ENCODE measurements at places on chromosomes 3 and 15.

DNA sequence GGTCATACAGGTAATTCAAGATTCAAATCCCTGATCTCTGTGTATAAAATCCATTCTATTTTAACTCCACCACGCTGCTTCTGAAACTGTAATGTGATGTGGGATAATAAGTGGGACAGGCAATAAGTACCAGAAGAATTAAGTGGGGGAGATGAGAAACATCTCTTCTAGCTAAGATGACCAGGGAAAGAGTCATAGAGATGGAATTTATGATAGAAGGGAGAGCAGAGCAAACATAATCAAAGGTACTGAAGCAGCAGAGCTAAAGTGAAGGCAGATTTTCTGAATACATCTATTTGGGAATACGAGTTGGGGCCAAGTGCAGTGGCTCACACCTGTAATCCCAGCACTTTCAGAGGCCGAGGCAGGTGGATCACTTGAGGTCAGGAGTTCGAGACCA is 4.9 kb downstream of the MRPL47 start:
- DNase-seq: no peak

DNA sequence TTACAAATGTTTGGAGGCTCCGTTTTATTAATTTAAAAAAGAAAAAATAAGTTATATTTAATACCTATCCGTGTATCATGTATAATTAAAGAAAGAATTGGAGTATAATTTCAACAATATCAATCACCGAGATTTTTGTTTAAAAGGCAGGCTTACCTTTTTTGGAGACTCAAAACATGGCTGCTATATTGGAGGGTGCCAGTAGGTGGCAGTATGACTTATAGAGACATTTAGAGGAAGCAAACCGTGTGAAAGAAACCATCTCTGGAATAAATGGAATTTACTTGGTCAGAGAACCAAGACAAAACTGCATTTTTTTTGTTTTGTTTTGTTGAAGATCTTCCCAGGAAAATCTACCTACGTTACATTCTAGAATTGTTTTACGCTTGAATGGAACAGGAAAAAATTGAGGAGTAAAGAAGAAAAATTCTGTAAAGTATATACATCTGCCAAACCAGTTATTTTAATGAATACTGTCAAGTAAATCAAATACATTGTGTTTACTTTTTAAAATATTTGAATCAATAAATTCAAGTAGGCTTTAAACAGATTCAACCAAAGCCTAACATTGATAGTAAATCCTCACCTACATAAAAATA is 802.6 kb upstream of the ALCAM start:
- no peak for DNase-seq

DNA sequence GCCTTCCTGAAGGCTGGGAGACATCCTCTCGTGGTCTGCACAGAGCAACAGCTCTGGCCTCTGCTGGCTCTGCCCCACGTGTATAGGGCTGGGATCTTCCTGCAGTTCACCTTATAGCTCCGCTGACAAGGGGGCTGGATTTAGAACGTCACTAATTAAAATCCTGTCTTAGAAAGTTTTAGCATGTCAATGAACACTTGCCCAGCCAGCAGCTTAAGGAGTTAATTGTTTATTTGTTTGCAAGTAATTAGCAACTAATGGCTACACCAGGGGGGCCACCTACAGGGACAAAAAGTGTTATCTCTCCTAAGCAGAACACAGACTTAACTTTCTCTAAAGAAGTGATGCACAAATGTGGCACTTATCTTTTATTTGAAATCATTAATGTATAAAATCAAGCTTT is at the start of gene HESX1:
TSS of gene HESX1 (minus strand) at position 84 of the 403 bp plus-strand sequence. CDS start at position 24, 60 bp downstream.
- DNase-seq: no peak

DNA sequence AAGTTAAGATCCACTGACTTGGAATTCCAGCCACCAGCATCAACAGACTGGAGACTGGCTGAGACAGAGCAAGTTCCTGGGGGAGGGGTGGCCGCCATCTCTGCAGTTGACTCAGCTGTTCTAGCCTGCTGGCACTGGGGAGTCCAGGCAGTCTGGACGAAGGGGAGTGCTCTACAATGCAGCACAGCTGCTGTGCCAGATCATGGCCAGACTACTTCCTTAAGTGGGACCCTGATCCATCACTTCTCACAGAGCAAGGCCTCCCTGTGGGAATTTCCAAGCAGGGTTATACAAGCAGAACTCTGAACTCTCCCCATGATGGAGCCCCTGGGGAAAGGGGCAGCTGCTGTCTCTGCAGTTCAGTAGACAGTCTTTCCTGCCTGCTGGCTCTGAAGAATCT is 35.2 kb downstream of the PYGO1 start:
- no peak for DNase-seq

DNA sequence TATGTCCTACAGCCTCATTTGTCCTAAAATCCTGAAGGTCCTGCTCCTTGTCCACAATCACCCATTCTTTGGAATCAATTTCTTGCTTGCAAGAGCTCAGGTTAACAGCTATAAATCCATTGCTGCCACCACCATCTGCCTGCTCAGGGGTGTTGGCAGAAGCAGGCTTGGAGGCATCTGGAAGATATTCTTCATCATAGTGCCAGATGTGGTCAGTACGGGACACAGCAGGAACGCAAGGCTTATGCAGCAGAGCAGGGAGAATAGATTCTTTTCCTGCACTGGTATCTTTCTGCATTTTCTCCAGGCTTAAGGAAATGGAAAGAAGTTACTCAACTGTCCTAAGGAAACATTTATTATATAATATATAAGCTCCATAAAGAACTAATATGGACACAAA is 38.5 kb upstream of the CDAN1 start:
- no peak for DNase-seq

DNA sequence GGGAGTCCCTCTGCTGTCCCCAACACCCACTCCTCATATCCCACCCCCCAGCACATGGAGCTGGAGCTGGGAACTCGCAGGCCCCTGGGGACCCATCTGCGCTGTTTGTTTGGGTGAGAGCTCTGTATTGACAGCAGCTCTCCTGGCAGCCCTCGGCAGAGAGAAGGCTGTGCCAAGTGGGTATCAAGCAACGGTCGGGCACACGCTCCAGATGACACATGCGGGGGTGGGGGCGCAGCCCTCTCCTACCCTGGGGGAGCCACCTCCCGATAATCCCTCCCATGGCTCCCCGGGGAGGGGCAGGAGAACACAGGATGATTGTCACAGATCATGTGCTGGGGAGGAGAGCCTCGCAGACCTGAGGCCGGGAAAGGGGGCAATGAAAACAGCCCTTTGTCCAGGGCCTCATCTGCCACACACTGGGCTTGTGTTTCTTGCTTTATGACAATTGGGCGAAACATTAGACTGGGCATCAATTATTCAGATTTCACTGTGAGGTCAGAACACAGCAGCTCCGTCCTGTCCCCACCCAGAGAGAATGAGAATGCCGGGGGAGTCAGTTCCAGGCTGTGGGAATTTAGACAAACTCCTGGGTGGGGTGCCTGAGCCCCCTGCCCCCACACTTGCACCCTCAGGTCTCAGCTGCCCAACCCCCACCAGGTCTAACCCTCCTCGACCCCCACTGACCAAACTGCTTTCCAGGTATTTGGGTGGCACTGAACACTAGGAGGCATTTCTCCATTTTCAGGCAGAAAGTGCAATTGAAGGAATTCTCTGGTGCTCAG is 46.4 kb upstream of the KLF13 start:
- peak; percentile 92 for DNase-seq

DNA sequence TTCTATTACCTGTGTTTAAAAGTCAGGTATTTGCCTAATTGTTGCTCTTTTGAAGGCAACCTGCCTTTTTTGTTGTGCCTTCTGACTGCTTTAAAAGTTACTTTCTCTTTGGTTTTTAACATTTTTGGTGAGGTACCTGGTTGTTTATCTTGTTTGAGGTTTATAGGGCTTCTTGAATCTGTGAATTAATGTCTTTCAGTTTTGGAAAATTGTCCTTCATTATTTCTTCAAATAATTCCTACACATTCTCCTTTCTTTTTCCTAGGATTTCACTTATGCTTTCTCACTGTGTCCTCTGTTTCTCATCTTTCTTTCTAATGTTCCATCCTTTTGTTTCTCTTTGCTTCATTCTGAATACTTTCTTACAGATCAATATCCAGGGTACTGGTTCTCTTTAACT is 30.8 kb downstream of the HHLA2 start:
- no peak for DNase-seq

GRCh38 chr3:171712171-171712938 is 97.9 kb downstream of the PLD1 start:
- no peak for DNase-seq

GRCh38 chr3:42736081-42736480 is 33.5 kb upstream of the HHATL start:
- DNase-seq: no peak

DNA sequence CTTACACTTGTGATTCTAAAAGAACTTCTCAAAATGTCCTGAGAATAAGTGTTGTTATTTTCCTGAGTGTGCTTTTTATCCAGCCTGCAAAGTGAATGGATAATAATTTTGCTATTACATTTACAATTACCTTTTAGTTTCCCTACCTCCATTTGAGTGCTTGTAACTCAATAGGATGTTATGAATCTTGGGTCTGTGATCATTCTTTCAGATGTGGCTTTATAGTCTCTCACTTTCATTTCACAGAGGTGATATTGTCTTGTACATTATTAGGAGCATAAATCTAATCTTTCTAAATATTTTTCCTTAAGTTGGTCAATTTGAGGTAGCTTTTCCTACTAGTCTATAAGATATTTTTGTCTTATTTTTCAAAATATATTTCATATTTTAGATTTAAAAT is 386.3 kb upstream of the EPHA6 start:
- no peak for DNase-seq
